Stimulated activated CD8-positive, alpha-beta memory T cell treated with anti-CD3 and anti-CD28 coated beads, Interleukin-15, amount 100 ng/mL, for 1 hour (primary cell): ENCODE measurements at places on chromosomes 13 and 19.

GRCh38 chr13:43077046-43077445 lies 53.7 kb downstream of the DNAJC15 start:
- no peak for DNase-seq

GRCh38 chr13:64041296-64041695 lies 2625.6 kb upstream of the PCDH20 start:
- no peak for DNase-seq

GRCh38 chr19:16288544-16288943 lies 36.1 kb upstream of the KLF2 start:
- DNase-seq = no peak

- no peak for DNase-seq
These were observed 10.9 kb upstream of the MEIS3 start for GRCh38 chr19:47430041-47430802.

- DNase-seq = no peak
These were observed 2.4 kb downstream of the PTPRH start for GRCh38 chr19:55206664-55207500.
